Lung microvascular endothelial cell (primary cell): ENCODE measurements at places on chromosomes 11 and 22.

- no peak for DNase-seq
These were observed 2.2 kb downstream of the PTDSS2 start for GRCh38 chr11:452203-452744.

- DNase-seq, result peak; percentile 50
These were observed 552 bp downstream of the RIN1 start for GRCh38 chr11:66335531-66336233.

DNA sequence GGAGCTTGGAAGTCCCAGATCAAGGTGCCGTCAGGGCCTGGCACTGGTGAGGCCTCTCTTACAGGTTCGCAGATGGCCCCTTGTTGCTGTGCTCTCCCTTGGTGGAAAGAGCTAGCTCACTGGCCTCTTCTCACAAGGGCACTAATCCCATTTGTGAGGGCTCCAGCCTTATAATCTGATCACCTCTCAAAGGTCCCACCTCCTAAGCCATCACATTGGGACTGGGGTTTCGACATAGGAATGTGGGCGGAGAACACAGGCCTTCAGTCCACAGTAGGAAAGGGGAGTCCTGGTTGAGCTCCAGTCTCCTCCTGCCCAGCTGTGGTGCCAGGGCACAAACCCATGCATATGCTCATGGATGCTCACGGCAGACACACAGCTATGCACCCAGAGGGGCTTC lies 14.0 kb upstream of the LRRC32 start:
- DNase-seq, result no peak

DNA sequence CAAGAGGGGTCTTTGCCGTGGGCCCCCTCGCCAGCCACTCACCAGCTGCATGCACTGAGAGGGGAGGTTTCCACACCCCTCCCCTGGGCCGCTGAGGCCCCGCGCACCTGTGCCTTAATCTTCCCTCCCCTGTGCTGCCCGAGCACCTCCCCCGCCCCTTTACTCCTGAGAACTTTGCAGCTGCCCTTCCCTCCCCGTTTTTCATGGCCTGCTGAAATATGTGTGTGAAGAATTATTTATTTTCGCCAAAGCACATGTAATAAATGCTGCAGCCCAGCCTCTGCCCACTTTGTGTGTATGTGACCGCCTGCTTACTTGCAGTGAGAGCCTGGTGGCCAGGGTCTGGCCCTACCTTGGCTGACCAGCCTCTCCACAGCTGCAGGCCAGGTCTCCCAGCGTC lies 2.8 kb upstream of the CRACR2B start:
- DNase-seq, result no peak

DNA sequence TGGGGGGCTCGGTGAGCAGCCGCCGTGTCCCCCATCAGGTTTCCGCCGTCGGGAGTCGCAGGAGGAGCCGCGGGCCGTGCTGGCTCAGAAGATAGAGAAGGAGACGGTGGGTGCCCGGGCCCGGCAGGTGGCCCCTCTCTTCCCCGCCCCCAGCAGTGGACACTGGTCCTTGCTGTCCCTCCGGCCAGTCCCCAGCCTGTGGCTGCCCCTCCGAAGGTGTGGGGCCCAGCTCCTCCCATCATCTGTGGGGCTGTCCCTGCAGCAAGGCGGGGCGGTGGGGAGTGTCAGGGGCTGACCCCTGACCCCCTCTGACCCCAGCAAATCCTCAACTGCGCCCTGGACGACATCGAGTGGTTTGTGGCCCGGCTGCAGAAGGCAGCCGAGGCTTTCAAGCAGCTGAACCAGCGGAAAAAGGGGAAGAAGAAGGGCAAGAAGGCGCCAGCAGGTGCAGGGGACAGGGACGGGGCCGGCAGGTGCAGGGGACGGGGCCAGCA lies 15.3 kb downstream of the EPS8L2 start:
- no peak for DNase-seq

GRCh38 chr22:45059296-45059695 lies 49.5 kb upstream of the PHF21B start:
- no peak for DNase-seq

- no peak for DNase-seq
These were observed 121.2 kb downstream of the SPATA19 start for GRCh38 chr11:133724116-133724515.

DNA sequence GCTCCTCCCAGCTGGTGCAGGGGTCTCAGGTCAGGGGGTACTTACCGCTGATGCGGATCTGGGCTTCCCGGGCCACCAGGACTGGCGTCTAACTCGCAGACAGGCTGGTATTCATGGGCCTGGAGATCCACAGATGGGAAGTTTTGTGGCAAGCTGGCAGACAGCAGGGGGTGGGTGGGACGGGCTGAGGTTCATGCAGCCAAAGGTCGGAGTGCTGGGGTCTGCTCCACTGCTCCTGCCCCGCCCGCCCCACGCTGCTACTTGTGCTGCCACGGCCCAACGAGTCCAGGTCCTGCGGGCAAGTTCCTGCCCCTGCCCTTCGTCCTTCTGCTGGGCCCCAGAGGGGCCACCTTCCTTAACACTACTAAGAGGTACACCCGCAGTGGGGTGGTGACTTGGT lies 3.1 kb downstream of the ACY3 start:
- DNase-seq, result no peak

GRCh38 chr11:27650988-27651387 lies 49.3 kb downstream of the BDNF start:
- no peak for DNase-seq

GRCh38 chr11:121431820-121432526 lies 20.1 kb upstream of the SORL1 start:
- DNase-seq, result no peak

DNA sequence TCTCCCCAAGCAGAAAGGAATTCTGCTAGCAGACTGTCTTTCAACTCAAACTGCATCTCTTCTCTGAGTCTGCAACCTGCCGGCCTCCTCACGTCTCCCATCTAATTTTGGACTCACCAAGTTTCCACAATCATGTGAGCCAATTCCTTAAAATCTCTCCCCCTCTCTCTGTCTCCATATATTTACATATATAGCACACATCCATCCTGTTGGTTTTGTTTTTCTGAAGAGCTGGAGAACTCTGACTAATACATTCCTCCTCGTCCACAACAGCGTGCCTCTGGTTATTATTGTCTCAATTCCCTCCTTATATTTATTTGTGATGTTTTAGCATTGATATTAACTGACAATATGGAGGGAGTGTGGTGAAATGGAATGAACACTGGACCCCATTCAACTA lies 29.6 kb upstream of the FJX1 start:
- no peak for DNase-seq

GRCh38 chr22:50151571-50152537 lies 18.7 kb upstream of the PANX2 start:
- no peak for DNase-seq

DNA sequence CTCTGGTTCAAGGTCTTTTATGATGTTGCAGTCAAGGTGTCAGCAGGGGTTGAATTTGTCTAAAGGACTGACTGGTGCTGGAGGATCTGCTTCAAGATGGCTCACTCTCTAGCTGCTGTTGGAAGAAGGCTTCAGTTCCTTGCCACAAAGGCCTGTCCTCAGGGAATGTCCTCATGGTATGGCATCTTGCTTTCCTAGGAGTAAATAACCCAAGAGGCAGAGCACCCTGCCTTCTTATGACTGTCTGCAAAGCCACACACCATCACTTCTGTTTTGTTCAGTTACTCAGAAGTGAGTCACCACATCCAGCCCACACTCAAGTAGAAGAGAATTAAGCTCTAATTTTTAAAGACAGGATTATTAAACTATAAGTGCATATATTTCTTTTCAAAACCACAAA lies 45.2 kb downstream of the PLAAT5 start:
- DNase-seq, result peak; percentile 17

DNA sequence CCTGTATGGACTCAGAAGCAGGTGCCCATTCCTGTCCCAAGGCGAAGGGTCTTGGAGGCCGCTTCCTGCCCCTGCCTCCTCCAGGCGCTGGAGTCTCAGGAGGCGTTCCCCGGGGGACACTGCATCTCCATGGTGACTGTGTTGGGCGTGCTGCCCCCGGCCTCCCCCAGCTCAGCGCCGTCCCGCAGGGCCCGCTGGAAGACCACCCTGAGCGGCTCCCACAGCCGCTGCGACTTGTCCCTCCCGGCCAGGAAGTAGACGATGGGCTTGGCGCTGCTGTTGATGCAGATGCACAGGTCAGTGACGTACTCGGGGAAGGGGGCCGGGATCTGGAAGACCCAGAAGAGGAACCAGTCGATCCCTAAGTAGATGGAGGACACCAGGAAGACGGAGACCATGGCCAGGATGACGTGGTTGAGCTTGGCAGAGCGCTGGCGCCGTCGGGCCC lies 7.8 kb downstream of the MRGPRF start:
- no peak for DNase-seq

- DNase-seq, result peak; percentile 86
These were observed 46.2 kb downstream of the FAM83F start for GRCh38 chr22:40040927-40041326.

DNA sequence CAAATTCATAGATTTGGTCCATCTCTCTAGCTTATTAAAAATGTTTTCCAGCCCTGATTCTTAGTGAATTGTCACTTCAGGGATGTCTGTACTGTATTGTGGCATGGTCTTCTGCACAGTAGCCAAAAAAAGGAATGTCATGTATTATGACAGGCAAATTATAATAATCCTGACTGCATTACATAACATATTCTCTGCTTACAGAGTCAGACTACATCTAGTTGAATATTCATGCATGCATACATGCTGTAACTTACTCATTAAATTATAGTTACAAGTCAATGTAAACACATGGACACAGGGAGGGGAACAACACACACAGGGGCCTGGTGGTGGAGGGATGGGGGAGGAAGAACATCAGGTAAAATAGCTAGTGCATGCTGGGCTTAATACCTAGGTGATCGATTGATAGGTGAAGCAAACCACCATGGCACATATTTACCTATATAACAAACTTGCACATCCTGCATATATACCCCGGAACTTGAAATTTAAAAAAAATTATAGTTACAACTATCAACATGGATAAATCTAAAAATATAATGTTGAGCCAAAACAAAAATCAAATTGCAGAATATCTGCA lies 31.5 kb upstream of the SMCO4 start:
- no peak for DNase-seq

GRCh38 chr22:49929211-49929979 lies 11.0 kb downstream of the CRELD2 start:
- DNase-seq, result peak; percentile 68

GRCh38 chr11:95074792-95075563 lies 8.3 kb downstream of the SRSF8 start:
- DNase-seq, result peak; percentile 51

DNA sequence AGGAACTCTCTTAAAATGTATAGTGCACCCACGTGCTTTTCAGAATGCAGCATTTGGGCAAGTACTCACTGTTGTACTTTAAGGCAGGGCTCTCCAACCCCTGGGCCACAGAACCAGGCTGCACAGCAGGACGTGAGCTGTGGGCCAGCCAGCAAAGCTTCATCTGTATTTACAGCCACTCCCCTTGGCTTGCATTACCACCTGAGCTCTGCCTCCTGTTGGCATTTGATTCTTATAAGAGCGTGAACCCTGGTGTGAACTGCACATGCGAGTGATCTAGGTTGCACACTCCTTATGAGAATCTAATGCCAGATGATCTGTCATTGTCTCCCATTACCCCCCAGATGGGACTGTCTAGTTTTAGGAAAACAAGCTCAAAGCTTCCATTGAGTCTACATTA lies 3.0 kb downstream of the C11orf58 start:
- DNase-seq, result no peak

- DNase-seq, result no peak
These were observed 58.1 kb downstream of the CACNA1I start for GRCh38 chr22:39628563-39629080.

DNA sequence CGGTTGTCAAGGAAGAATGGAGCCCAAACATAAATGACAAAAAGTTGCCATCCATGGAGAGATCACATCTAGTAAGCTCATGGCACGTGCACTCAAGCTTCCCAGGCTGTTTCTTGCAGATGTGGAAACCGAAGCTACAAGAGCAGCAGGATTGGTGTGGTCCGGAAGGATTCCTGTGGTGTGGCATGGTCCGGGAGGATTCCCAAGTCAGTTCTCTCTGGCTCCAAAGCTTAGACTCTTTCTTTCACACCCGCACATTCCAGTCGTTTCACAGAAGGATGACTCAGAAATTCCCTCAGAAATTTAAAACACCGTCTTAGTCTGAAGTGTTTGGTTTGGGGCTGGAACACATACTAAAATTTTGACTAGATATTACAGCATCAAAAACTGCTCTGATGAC lies 78.0 kb upstream of the DRD2 start:
- no peak for DNase-seq

- DNase-seq, result no peak
These were observed 2.3 kb downstream of the ATM start for GRCh38 chr11:108224911-108225786.

DNA sequence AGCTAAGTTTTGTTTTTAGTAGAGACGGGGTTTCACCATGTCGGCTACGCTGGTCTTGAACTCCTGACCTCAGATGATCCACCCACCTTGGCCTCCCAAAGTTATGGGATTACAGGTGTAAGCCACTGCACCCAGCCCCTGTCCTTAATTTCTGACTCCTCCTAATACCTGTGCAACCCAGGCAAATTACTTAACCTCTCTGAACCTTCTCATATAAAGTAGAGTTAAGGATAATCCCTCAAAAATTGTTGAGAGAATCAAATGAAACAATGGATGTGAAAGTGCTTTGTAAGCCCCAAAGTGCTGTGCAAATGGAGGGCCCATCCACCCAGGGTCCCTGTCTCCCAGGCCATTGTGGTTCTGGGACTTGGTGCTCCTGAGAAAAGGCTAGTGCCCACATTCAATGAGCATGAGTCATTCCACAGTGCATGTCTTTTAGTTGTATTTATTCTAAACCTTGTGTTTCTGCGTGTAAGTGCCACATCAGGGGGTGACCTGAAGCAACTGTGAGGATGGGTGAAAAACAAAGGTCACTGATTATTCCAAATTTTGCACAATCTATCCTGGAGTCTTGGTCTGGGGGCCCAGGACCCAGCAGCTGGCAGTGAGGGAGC lies 61.4 kb upstream of the PTPRJ start:
- DNase-seq, result no peak

- no peak for DNase-seq
These were observed 52.0 kb downstream of the RELT start for GRCh38 chr11:73428227-73428626.

- no peak for DNase-seq
These were observed 1.3 kb upstream of the SLC3A2 start for GRCh38 chr11:62879235-62879978.

- no peak for DNase-seq
These were observed 11.8 kb downstream of the SAMM50 start for GRCh38 chr22:43967069-43967468.

- DNase-seq, result no peak
These were observed 48.5 kb downstream of the BDNF start for GRCh38 chr11:27651711-27652110.

- no peak for DNase-seq
These were observed 14.8 kb upstream of the PRSS23 start for GRCh38 chr11:86785576-86785975.

DNA sequence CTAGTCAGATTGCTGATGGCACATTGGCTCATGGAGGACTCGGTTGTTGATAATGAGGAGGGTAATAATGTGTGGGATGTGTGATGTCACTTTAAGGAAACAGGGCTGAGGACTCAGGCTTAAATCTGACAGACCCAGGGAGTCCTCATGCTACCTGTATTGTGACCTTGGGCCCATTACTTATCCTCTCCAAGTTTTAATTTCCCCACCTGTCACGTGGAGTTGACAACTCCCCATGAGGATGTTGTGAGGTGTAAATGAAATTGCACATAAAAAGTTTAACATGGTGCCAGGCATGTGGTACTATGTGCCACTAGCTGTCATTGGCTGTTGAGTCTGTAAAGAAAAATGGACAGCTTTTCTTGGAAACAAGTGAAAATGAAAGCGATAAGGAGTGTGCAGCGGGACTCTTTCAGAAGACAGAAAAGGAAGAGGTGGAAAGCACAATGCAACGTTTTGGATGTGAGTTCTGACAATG lies 15.3 kb downstream of the IL10RA start:
- DNase-seq, result no peak
